ENCODE measurements at places on chromosomes 3 and 15.

DNA sequence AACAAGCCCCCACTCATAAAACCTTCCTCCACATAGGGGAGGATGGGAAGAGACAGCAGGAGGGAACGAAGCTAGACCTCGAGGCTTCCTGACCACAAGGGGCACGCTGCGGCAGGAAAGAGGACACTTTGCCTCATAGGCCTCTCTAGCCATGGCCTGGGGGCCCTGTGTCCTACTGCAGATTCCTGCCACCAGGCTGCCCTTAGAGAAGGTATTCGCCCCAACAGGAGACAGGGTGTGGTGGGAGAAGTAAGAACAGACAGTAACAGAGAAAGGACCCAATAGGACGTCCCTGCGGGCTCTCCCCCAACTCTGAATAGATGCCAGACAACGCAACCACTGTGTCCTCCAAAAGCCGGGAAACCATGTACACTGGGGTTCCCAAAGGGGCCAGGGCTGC lies 36.8 kb downstream of the ADCY5 start:
- no peak for DNase-seq

GRCh38 chr3:146280864-146281263 lies 30.0 kb upstream of the PLSCR4 start:
- no peak for DNase-seq

- no peak for DNase-seq
Measured at GRCh38 chr15:85408270-85408746, 27.9 kb downstream of the AKAP13 start.

DNA sequence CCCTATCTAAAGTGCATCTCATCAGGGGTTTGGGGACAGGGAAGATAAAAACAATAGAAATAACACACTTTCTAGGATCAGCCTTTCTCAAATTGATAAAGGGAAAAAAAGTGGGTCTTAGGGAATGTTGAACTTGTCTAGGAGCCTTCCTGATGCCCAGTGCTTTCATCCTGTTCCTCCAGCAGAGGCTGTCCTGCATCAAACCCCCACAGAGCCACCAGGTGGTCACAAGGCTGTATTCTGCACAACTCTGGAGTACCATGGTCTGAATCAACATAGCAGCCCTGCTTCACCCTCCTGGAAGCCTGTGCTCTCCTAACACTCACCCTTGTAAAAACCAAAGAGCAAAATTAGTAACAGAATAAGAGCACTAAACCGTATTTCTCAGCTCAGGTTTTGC lies 118.5 kb upstream of the SLC25A36 start:
- no peak for DNase-seq

DNA sequence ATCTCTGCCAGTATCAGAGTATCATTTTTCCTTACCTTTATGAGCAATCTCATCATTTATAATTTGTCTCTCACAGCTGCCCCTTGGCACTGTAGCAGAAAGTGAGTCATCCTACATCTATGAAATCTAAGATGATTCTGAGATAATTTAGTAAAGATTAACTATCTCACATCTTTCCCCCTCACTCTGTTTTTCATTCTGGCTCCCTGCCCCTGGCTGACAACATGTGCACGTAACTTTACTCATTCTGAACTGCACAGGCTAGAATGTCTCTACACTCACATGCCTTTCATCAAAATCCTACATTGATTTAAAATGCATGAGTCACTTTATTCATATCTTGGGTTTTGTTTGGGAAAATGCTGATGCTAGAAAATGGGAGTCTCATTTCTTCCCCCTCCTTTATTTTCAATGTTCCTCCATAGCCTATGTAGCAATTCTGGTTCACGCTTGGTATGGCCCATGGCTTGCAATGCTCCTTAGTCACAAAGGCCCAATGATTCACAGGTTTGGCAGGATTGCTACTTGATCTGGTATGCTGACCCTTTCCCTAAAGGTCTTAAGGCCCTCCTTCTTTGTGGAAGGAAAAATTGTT lies 838.5 kb downstream of the TUSC7 start:
- DNase-seq = no peak

DNA sequence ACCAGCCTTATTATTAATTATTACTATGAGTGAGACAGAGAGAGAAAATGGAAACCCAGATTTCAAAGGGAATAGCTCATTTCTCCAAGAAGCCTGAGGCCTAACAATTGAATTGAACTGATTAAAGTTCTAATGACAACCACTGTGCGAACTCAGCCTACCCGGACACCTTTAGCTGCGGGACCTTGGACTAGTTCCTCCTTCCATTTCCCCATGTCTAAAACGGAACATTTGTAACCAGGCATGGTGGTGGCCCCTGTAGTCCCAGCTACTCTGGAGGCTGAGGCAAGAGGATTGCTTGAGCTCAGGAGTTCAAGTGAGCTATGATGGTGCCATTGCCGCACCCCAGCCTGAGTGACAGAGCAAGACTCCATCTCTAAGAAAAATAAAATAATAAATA lies 16.4 kb upstream of the RTP2 start:
- no peak for DNase-seq

DNA sequence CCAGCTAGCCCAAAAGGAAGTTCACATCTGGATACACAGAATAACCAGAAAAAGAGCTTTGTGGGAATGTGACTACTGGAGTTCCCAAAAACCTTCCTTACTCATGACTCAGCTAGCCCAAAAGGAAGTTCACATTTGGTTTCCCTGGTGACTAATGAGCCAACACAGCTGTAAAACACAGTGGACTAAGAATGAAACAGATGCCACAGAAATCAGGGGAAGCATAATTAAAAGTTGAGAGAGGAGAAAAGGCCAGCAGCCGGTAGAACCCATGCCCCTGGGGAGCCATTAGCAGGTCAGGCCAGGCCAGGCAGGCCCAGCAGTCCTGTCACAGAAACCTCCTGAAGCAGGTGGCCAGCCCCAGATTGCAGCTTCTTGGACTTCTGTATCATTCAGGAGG lies 130.3 kb downstream of the GHSR start:
- DNase-seq = no peak

GRCh38 chr3:147407498-147408187 lies 1.3 kb upstream of the ZIC4 start:
- no peak for DNase-seq

DNA sequence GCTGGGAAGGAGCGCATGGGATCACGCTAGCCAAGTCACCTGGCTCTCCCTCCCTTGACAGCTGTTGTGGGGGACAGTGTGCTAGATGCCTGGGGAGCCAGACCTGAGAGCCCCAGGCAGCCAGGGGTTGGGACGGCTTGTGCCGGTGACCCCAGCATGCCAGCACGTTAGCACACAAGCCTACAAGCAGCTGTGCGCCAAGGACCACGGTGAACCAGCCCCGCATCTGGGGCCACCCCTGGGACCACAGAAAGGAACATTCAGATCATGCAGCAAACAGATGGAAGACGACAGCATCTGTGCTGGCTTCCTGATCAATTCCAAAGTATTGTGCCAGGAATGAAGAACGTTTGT lies 64.8 kb downstream of the NTRK3 start:
- DNase-seq = no peak

- DNase-seq = no peak
Measured at GRCh38 chr3:38560996-38561717, 65.0 kb downstream of the EXOG start.

DNA sequence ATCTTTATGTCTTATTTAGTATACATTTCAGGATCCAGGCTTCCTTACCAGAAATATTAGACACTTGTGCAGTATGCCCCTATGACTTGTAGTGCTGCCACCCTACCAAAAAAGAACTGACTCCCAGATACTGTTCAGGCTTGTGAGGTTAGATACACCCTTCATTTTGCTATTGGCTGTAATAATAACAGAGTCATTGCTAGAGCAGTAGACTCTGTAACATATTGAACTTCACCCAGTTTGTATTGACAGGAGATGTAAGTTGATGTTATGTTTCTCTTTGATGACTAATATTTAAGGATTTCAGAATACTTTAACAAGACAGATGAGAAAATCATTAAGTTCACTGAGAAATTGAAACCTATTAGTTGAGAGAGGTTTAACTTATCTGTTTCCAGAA lies 32.9 kb downstream of the RNF111 start:
- DNase-seq = no peak

DNA sequence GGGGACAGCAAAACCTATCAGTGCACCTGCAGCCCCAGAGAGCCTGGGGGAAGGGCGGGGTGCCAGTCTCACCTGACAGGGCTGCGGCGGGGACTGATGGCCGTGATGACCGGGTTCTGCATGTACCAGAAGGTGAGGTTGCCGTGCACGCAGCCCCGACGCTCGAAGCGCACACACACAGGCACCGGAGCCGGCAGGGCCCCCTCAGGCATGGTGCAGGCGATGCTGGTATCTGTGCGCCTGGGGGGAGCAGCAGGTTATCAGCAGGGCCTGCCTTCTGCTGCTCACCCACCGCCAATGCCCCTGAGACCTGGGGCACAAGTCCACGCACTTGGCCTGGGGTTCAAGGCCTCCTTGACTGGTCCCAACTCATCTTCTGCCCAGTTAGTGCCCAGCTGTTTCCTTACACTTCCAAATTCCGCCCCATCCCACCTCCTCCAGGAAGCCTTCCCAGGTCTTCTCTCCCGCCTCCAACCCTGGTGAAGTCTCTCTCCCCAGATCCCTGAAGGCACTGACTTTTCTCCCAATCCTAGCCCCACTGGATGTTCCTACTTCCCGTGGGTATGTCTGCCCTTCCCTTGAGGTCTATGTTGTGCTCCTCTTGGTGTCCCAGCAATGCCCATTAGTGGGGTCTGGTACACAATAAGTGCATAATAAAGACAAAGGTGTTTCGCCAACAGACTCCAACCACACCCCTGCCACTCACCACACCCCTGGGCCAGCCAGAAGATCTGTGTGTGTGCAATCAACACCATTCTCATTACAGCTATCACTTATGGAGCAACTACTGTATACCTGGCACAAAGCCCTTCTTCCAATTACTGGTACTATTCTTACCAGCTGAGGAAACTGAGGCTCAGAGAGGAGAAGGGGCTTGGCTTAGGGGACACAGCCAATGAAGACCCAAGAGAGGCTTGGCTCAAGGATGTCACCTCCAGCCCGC lies 28.9 kb downstream of the H1-8 start:
- no peak for DNase-seq

DNA sequence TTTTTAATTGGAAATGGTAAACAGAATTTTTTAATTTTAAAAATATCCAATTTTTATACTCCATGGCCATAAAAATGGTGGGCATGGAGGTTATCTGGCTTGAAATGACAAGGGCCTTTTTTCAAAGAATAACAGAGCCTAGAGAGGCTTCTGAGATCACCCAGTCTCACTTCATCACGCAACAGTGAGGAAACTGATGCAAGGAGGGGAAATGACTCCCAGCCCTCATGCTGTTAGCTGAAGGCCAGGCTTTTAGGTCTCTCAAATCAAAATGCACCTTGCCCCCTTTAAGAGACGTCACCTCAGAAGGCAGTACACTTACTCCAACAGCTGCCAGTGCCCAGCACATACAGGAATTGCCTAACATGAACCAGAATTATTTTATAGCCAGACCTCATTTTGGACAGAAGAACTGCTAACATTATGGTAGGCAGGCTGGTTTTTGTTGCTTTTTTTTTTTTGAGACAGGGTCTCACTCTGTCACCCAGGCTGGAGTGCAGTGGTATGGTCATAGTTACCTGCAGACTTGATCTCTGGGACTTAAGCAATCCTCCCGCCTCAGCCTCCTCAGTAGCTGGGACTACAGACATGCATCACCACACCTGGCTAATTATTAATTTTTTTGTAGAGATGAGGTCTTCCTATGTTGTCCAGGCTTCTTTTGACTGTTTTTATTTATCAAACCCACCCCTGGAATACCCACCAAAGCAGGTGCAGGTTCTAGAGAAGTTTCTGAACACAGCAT lies 9.1 kb downstream of the RAB43 start:
- DNase-seq = no peak

DNA sequence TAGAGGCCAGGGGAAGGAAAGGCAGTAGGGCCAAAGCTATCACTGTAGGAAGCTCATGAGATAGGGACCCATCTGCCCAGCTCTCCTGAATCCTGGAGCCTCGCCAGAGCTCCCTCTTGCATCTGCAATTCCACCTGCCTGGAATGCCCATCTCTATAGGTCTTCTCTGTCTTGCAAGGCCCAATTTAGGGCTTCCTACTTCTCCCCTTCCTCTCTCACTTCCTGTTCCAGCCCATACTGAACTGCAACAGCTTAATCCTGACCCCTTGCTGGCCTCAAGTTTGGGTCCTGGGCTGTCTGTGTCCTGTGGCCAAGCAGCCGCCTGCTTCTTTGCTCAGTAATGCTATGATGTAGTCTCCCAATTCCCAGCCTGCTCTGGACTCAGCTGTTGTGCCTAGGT lies 3.6 kb upstream of the PTPN23 start:
- no peak for DNase-seq

DNA sequence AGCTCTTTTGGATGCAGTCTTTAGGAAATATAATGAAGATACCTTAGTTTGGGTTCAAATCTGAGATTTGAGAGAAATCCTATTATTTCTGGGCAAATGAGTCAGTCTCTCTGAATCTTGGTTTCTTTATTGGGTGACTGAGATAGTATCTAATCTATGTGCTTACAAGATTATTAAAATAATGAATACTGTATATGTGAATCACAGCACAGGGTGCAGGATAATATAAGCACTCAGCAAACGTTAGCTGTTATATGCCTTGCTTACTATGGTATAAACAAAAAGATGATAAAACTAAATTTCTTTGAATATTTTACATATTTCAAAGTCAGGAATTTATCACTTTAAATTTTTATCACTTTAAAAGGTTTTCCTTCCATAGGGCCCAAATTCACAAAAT lies 29.6 kb downstream of the FGF7 start:
- no peak for DNase-seq

GRCh38 chr3:1600206-1600605 lies 498.5 kb upstream of the CNTN4 start:
- no peak for DNase-seq

GRCh38 chr15:36914960-36915808 lies 185.2 kb downstream of the MEIS2 start:
- DNase-seq = no peak

- no peak for DNase-seq
Measured at GRCh38 chr15:97317163-97317562, 643.3 kb upstream of the ARRDC4 start.

DNA sequence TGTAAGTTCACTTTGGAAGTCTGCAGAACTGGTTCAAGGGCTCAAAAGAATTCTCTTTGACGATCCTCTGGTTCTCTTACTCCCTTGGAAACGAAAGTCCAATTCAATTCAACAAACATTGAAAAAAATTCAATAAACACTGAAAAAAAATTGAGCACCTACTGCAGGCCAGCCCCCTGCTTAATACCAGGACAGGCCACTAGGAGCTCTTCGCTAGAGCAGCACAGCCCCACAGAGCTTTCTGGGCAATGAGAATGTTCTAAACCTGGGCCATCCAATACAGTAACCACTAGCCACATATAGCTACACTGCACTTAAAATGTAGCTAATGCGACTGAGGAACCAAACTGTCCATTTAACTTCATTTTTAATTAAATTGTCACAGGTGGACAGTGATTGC lies 50.4 kb upstream of the DCLK3 start:
- DNase-seq = no peak

GRCh38 chr3:188051801-188052168 lies 102.2 kb upstream of the LPP start:
- no peak for DNase-seq

DNA sequence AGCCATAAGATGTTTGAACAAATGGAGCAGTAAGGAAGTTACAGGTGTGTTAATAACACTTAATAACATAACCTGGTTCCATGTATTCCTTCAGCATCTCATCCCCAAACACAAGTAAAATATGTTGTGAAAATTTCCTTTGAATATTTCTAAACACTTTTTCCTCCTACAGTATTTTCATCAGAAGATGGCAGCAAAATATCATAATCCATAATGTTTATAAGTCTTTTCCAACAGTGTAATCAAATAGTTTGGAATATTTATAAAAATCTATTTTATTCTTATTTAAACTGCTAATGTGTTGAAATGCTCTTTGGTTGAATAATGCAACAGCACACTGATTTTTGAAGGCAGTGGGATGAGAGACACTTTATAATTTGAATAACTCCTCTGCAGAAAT lies 1020.5 kb downstream of the OTOL1 start:
- no peak for DNase-seq

Data from Jurkat, Clone E6-1 (cell line).